ENCODE measurements at places on chromosomes 1 and 21. TPM values are rescaled to one million over a fixed set of nuclear protein-coding genes. Genes with fewer than 3 reads are reported as not detected.

PTGS2 gene
- total RNA-seq: not detected

BTF3L4 gene
- total RNA-seq: 36.6 TPM

DYNLT5 gene
- total RNA-seq: not detected

NBPF10 gene
- 0.21 TPM for total RNA-seq

THEMIS2 gene
- 58.7 TPM for total RNA-seq

ZZZ3 gene
- total RNA-seq: 32.8 TPM

CREB3L4 gene
- total RNA-seq: 10.9 TPM

KCNJ9 gene
- total RNA-seq: not detected

CLCA1 gene
- 0.13 TPM for total RNA-seq

All from GM12878 (cell line).